CD4-positive, alpha-beta T cell treated with Interleukin-15 for 4 hours (primary cell): ENCODE measurements at places on chromosomes 4 and X.

- no peak for DNase-seq
These were observed 37.5 kb downstream of the NUP62CL start for GRCh38 chrX:107168712-107169111.

DNA sequence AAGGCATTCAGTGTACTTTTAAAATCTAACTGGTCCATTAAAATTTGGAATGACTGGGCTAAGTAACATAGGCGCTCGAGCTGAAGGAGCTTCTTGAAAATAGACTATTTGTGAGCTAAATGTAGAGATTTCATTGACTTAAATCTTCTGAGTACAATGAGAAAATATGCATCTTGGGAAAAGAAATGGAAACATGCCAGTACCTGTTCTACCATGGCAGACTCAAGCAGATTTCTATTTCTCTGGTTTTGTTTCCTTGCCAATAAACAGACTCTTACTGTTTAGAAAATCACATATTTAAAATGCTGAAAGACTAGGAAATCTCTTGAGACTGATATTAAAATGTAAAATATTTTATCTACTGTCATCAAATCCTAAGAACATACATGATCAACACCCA lies 678.1 kb downstream of the FAT4 start:
- DNase-seq, result no peak

DNA sequence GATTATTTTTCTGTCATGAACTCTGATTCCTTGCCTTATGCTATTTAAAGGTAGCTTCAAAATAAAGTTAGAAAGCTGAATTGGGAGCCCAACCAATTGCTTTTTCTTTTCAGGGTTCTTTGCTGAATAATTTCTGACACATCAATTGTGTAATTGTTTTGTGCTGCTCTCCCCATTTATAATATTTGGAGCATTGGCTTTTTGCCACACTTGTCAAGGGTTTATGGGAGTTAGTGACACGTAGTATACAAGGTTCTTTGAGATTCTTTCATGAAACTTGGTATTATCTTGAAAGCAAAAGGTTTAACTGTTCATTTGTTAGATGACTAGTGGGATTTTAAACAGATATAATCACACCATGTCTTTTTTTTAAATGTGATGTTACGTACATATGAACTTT lies 80.9 kb downstream of the POLA1 start:
- DNase-seq, result no peak

DNA sequence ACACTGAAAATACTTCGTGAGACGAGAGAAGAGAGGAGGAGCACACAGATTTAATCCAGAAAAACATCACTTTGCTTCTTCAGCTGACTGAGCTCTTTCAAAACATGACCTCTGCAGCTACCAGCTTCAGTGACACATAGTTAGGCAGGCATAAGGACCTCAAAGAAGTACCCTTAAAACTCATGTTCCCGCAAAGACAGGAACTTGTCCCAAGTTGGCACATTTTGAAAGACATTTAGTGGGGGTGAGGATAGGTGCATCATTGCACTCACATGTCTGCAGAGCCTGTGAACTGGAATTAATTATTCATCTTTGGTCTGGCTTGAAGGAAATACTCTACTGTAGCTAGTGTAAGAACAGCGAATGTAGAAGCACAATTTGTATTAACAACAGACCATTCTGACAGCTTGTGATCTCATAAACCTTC lies 221.8 kb downstream of the MGST2 start:
- no peak for DNase-seq

DNA sequence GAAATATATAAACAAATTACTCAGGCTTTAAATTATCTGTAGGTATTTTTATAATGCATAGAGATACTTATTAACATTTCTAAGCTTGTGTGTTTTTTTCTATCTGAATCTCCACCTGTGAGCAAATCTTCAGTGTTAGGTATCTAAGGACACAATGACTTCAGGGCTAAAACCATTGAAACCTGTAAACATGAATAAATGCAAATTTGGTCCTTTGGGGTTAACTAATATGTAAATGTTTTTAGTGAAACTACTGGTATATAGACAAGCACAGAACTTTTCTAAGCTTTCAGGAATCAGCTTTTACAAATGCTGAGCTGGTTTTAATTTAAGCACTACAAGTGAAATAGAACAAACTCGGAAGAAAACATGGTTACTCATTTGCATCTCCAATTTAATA lies 147.9 kb downstream of the FBXO8 start:
- no peak for DNase-seq

DNA sequence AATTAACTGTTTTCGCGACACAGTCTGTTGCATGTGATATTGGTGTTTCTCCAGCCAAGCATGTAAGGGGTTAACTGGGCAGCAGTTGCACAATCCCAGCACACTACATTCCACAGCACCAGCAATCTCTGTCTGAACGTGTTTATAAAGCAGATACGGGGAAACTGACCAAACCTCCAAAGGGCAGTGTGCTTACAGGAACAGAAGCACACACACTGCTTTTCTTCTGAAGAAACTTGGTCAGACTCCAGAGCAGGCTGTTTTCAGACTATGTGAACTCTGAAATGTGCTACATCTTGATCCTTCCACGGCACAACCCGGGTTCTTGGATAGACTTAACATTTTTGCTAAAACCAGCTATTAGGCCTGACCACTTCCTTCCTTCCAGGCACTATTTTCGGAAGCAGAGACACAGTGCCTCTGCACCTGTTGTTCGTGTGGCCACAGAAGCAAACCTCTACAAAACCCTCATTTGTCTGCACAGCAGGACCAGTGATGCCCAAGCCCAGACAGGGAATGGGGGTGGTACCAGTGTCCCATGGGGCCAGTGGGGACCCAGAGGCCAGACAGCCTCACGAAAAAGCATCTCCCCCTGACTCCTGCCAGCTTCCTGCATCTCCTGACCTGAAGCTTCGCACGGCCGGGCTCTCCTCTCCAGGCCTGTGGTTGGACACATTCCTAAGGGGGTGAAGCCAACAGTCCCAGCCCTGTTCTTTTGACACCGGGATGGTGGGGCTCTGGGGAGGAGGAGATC lies 90.1 kb downstream of the IRF2 start:
- peak; percentile 20 for DNase-seq

GRCh38 chr4:105068516-105068915 lies 78.2 kb upstream of the TET2 start:
- no peak for DNase-seq

- peak; percentile 58 for DNase-seq
These were observed 125.2 kb downstream of the STIM2 start for GRCh38 chr4:26985873-26986272.

DNA sequence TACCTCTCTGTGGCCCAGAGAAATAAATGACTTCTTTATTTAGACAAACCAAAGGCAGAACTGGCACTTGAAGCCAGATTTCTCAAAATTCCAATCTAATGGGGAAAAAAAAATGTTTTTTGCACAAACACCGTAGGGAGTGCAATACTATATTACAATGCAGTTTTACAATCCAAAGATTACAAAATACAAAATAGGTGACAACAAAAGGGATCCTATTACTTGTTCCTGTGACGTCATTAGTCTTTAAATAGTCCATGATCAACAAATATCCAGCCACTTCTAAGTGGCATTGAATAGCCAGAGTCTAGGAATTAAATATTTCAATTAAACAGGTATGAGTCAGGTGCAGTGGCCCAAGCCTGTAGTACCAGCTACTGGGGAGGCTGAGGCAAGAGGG lies 3.0 kb upstream of the APBB2 start:
- no peak for DNase-seq

DNA sequence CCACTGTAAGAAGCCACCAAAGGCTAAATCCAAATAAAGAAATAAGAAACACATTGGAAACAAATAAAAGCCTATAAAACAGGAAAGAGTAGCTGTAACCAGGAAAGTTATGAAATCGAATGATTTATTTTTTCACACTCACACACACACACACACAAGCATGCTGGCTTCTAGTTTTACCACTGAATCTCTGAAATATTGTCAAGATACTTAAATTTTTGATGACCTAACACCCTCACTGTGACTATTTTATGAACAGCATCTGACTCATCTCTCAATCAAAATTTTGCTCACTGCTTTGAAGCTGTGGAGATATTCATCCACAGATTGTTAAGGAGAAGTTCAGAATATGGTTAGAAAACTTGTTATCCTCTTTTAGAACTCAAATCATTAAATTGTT lies 13.9 kb upstream of the GABRB1 start:
- DNase-seq, result no peak

GRCh38 chr4:108029016-108029720 lies 39.5 kb downstream of the HADH start:
- DNase-seq, result peak; percentile 33

- no peak for DNase-seq
These were observed 59.8 kb downstream of the ARSJ start for GRCh38 chr4:113919611-113920010.

DNA sequence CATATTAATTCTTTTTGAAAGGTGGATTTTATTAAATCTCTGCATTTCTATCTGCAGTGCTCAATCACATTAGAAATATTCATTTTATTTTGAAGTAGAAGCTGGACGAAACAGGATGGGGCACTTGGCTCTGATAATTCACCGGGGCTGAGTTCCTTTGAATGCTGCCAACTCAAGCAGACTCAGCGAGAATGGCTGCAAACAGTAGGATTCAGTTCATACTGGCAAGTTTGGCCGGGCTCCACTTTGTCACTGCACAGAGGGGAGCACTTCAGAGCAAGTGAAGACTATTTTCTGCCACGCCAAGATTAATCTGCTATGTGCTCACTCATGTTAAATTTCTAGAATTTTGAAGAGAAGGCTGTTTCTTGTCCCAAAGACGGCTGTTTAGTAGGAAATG lies 30.7 kb upstream of the KLHL8 start:
- DNase-seq, result no peak

DNA sequence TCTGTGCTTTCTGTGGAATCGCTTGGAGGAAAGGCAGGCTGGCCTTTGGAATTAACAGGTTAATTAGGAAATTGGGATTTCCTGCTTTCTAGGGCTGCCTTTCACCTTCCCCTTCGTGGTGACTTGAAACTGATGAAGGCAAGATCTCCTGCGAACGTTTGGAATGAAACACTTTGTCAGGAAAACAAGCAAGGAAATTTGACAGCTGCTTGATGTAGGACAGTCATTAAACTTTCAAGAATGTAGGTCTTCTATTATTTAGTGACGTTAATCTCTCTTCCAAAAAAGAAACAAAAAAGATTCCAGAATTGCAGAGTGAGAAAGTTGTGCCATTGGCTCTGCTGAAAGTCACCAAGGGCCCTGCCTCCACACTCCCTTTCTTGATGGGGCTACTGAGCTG lies 155.7 kb upstream of the SCML1 start:
- DNase-seq, result no peak
